Stimulated activated CD4-positive, alpha-beta T cell treated with anti-CD3 and anti-CD28 coated beads, Interleukin-15, amount 100 ng/mL, for 48 hours (primary cell): ENCODE measurements at places on chromosomes 6 and 20.

DNA sequence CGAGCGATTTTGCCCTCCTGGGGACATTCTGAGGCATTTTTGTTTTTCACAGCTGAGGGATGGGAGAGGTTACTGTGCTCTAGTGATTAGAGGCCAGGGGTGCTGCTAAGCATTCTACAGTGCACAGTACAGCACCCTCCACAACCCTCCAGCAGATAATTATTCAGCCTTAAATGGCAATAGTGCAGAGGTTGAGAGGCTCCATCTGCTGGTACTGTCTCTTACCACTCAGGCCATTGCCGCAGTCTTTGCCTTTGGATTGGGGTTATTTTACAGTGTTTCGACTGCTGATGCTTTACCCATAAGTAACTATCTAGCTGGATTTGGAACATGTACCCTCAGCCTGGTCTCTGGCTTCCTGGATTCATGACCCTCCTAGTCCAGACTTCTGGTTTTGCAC is 705.3 kb downstream of the KIF16B start:
- no peak for DNase-seq

GRCh38 chr6:27154696-27155095 is 92.8 kb upstream of the PRSS16 start:
- DNase-seq = no peak

DNA sequence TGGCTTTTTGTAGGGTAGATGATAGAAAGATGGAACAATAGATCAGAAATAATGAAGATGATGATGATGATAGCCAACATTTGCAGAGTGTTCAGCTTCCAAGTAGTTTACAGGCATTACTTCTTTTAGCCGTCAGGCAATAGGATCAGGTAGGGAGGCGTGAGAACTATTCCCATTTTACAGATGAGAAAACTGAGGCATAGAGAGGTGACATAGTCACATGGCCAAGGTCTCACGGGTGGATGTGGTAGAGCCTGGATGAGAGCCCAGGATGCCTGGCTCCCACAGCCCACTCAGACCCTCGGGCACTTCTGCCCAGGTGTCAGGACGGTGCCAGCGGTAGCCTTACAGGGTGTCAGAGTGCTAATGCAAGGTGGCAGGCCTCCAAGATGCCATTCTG is 26.0 kb upstream of the TM9SF4 start:
- DNase-seq = no peak

GRCh38 chr20:43065299-43065698 is 124.4 kb downstream of the PTPRT start:
- DNase-seq = no peak

- no peak for DNase-seq
These were observed 4.8 kb upstream of the DHX35 start for GRCh38 chr20:38957235-38957876.

DNA sequence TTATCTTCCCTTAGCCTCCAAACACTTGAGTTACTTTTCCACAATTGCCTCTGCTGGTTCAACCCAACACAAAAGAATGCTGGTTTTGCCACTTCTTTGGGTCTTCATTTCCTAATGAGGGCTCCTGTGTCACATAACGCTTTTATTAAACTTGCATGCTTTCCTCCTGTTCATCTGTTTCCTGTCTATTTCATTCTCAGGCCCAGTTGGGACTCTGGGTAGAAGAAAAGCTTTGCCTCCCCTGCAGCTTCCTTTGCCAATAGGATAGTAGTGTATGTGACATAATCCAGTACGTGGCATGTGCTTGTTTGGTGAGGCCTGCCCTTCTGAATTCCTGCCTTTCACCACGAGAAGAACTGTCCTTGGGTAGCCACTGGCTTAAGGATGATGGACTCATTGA is 529.3 kb upstream of the AGPAT4 start:
- no peak for DNase-seq

DNA sequence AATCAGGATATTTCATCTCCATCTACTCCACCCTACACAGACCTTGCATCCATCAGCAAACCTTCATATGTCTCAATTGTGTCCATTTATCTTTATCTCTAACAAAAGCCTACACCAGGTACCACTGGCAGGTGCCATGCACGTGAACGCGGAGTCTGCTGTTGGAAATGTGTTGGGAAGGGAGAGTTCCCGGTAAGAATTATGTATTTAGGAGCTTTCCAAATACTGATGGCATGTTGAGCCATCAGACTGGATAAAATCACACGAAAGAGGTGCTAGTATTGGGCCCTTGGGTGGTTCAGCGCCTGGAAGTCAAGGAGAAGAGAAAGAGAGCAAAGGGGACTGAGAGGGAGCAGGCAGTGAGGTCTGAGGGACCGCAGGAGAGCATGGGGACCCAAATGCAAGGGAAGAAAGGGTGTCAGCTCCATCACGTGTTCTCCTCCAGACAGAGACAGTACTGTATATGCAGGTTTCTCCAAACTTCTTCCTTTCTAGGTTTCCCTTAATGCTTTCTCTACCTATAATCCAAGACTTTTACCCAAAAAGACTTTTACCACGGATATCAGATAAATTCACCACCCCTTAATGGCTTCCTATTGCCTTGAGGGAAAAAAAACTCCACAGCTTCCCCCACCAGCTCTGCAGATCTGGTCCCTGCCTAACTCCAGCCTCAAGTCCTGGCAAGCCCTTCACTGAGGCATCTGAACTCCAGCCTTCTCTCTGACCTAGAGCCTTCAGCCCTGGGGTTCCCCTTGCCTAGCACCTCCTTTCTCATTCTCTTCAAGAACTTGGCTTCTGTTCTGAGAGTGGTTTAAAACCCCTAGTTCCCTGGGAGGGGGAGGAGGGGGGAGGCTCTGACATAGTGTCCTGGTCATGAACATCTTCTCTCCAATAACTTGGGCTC is 4.8 kb upstream of the ZNF217 start:
- DNase-seq = no peak

GRCh38 chr6:141248021-141248799 is 884.5 kb upstream of the GJE1 start:
- DNase-seq = no peak
